ENCODE measurements at places on chromosomes 7 and 10.

DNA sequence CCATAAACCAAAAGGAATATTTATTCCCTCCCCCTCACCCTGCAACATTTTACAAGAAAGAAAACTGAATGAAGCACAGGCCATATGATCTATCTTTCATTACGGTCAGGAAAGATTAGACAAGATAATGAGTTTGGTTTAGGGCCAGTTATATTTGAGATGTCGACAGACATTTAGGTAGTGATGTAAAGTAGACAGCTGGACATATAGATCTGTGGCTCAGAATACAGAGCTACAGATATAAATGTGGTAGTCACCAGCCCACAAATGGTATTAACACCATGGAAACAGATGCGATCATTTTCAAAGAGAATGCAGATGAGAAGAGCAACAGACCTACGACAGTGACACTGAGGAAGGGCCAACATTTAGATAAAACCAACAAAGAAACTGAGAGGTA is 142.5 kb downstream of the SRPK2 start:
- no peak for DNase-seq

DNA sequence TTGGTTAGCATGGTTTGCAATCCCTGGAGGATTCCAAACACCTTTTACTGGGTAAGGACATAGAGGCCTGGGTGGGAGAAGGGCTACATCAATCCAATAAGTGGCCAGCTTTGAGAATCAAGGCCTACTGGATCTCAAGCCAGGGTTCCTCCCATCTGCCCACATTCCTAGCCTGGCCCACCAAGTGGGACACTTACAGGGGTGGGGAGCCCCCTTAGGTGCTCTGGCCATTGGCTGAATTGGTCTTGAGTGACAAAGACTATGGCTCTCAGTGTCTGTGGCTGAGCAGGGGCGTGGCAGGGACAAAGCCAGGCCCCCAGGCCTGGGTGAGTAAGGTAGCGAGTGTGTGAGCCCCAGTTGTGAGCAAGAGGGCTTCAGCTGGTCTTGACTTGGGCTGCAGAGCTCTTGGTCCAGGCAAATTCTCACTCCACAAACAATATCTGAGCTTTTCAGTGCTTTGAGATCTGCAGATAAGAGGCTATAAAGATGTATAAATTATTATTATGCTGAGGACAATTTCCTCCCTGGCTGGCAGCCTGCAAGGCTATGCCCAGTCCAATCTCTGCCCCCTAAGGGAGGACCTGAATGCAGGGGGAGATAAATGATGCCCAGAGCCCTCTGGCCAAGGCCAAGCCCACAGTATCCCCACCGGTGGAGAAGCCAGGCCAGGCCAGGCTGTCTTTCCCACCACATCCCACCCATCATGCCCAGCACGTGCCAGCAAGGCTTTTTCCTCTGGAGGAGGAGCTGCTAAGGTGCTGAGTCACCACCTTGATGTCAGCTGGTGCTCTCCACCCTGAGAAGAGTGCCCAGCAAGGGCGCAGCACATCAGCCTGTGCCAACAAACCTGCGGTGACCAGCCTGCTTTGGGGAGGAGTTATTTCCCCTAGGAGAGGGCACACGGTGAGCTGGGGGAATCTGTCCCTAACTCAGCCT is 80.7 kb upstream of the DUSP5 start:
- DNase-seq, result no peak

- DNase-seq, result no peak
These were observed 1195.7 kb upstream of the SORCS1 start for GRCh38 chr10:108360187-108360586.

DNA sequence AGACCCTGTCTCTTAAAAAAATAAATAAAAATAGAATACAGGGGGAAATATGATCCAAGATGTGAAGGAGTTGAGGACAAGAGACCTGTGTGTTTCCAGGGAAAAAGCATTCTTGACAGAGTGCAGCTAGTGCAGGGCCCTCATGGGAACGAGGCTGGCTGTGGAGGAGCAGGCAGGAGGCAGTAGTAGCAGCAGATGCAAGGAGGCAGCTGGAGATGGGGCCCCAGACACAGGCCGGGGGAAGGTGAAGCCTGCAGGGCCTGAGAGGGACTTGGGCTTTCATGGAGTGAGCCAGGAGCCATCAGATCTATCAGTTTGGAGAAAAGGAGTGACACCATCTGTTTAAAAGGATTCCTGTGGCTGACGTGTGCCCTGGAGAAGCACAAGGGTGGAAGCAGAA is 71.4 kb upstream of the ZNF438 start:
- DNase-seq, result no peak

DNA sequence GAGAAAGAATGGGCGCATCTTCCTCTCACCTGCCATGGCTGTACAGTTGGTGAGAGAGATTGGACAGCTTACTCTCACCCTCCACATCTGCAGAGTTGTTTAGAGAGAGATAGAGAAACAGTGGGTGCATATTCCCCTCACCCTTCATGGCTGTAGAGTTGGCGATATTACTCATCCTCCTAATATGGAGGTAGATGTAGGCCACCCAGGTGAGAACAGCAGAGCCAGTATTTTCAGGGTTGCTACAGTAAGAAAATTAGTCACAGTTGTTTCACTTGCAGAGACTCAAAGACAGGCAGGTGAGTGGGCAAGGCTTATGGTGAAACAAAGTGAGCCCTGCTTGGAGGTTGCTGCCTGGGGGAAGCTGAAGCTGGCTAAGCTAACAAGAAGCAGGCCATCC is 65.0 kb upstream of the PFKP start:
- DNase-seq, result no peak

DNA sequence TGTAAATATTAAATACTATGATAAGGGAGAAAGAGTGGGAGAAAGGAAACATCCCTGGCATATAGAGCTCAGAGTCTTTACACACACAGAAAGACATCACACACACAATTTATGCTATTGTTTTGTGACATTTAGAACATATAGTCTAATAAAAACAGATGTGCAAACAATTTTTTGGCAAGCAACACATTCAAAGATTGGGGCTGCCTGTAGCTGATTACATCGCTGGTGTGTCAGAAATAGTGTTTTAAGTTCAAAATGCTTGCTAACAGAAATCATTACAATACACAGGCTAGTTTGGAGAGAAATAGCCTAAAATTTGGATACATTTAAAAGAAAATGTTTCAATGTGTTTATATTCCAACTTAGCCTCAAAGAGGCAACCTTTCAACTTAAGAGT is 256.7 kb upstream of the NPVF start:
- no peak for DNase-seq

GRCh38 chr10:31709028-31709427 is 219.6 kb downstream of the ARHGAP12 start:
- no peak for DNase-seq

GRCh38 chr10:106111246-106111645 is 1053.3 kb downstream of the SORCS1 start:
- DNase-seq, result no peak

- DNase-seq, result peak; percentile 9
These were observed 45.0 kb downstream of the MRC1 start for GRCh38 chr10:17854044-17854652.

GRCh38 chr10:126124668-126125349 is 228.4 kb downstream of the FANK1 start:
- DNase-seq, result no peak

DNA sequence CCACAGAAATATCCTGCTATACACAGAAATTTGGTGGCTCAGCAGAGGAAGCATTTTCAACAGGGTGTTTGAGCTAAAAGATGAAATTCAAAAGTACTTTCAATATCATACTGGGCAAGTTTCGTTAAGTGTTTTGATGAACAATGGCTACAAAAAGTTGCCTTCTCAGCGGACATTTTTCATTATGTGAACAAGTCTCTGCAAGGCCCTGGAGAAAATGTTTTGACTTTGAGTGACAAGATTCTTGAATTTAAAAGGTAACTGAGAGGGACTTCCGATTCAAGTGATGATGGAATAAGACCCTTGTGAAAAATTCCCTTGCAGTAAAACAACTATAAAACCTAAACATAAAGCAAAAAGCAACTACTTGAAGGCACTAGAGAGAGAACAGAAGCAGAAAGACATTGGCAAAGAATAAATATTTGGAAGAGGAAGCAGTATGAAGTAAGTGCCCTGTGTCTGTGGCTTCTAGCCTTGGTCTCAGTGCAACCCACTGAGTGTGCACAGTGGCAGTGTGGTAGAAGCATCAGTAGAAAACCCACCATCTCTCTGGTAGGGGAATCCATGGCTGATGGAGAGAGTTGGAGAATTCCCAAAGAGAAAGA is 62.5 kb upstream of the NAMPT start:
- no peak for DNase-seq

DNA sequence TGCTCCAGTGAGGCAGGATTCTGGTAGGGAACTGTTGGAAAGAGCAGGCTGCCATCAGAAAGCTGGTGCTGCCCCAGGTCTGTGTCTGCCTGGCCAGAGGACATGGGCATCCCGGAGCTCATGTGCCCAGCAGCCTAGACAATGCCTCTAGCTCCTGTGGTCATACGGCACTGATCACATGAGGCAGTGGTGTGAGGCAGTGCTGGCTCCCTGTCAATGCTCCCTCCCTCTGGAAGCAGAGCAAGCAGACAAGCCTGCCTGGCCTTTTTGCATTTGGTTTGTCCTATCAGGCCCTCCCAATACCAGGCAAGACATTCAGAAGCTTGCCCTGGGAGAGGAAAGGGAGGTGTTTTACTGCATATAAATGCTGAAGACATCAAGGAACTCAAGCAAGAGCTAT is 19.5 kb upstream of the MMP21 start:
- no peak for DNase-seq

GRCh38 chr7:136741941-136742340 is 126.5 kb upstream of the CHRM2 start:
- no peak for DNase-seq

GRCh38 chr7:142556740-142557139 is 192.5 kb upstream of the PRSS1 start:
- DNase-seq, result no peak
